Smooth muscle cell of the brain vasculature (primary cell): ENCODE measurements at places on chromosomes 12 and 14.

GRCh38 chr14:37202265-37202664, 4.5 kb downstream of the MIPOL1 start:
- DNase-seq = no peak

DNA sequence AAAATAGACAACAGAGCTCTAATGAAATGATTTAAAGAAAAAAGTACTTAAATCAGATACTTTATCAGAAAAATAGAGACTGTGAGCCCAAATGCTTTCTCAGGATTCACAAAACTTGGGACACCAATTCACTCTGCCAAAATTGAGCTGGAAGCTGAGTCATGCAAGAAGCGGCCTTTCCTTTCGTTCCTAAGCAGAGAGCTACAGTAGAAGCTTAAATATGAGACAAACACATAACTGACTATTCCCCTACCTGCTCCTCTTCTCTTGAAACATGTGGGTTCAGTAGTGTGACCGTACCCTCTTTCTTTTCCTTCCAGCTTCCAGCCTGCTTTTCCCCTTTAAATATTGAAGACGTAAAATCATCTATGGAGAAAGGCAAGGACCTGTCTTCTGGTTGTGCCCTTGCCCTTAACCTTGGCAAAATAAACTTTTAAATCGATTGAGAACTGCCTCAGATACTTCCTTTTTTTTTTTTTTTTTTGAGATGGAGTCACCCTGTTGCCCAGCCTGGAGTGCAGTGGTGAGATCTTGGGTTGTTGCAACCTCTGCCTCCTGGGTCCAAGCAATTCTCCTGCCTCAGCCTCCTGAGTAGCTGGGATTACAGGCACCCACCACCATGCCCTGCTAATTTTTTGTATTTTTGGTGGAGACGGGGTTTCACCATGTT, 4.4 kb upstream of the SDS start:
- DNase-seq = no peak

- no peak for DNase-seq
These were observed 6.3 kb upstream of the MAP1LC3B2 start for GRCh38 chr12:116552773-116553373.

- no peak for DNase-seq
These were observed 26.5 kb downstream of the BMP4 start for GRCh38 chr14:53929871-53930715.

DNA sequence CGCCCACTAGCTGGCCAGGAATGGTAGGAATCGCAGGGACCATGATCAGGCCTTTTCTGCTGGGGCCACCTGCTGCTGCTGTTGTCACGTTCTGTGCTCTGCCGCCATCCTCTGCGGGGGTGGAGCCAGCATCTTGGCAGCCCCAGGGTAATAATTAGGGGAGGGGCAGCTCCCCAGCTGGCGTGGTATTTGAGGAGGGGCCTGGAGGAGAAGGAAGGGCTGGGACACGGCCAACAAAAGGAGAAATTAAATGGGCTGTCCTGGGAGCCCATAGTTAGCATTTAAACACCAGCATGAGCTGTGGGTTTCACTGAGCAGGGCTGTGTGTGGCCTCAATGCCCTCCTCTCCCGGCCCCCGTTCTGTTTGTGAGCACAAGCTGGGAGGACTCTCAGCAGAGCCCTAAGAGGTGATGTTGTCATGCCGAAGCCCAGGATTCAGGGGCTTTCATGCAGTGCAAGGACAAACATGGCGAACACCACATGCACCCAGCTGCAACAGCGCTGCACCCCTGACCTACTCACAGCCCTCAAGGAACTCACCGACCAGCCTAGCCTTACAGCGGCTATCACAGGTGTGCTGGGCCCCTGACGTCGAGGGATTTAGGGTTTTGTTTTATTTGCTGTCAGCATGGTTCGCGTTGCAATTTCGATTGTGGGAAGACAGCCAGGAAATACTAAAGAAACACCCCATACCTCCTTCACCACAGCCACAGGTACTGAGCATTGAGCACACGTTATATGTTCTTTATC, 324.3 kb downstream of the CACNA1C start:
- no peak for DNase-seq
